NCI-H2107 (cell line): ENCODE measurements at places on chromosomes 12 and 14.
A peak's percentile ranks its signal among the peaks of the same experiment; 100 is the strongest.

DNA sequence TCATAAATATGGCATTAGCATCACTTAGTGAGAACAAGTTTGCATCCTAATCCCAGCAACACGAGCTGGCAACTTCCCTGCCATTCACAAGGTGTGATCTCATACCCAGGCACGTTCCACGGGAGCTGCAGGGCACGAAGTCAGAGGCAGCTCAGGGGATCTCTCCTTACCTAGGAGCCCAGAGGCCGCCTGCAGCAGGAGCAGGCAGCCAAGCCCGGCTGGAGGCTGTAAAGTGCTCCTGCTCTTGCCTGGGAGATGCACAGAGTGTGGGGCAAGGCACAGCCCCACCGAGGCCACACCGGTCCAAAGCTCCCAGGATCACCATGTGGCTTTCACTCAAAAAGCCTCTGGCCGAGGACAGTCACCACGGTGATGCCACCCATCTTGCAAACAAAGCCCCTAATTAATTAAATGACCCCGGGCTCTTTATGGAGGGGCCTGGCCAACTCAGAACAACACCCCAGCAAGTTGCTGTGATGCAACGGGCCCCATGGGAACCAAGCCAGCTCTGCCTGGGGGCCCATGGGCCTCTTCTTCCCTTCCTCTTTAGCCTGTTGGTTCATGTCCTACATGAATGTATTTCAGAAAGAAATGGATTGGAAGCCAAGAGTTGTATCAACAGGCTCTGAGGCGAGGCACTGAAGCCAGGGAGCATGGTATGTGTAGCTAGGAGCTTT lies 26.5 kb downstream of the NUAK1 start:
- DNase-seq = no peak

DNA sequence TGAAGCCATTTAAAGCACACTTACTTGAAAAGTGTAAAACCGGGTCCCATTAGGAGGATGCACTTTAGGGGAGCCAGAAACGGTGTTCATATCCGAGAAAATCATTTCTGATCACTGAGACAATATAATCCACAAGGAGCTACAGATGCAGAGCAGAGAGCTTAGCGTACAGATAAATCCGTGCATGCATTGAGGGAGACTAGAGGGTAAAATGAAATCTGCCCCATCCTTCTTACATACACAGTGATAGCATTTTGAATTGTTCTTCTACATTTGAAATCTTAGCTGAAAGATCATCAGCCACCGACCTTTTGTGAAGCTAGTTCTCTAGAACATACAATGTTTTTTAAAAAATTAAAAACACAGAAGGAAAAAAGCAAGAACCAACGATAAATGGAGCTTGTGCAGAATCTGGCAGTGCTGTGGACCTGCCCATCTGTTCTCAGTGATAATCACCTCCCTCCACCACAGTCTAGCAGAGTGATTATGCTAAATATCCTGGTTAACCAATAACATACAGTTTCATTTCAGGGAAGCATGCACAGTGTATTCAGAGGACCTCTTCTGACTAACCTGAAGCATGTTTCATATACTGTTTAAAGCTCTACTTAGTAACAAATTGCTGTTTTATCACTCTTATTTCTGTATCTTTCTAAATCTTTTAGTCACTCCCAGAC lies 161.1 kb downstream of the PPFIA2 start:
- peak; percentile 31 for DNase-seq

DNA sequence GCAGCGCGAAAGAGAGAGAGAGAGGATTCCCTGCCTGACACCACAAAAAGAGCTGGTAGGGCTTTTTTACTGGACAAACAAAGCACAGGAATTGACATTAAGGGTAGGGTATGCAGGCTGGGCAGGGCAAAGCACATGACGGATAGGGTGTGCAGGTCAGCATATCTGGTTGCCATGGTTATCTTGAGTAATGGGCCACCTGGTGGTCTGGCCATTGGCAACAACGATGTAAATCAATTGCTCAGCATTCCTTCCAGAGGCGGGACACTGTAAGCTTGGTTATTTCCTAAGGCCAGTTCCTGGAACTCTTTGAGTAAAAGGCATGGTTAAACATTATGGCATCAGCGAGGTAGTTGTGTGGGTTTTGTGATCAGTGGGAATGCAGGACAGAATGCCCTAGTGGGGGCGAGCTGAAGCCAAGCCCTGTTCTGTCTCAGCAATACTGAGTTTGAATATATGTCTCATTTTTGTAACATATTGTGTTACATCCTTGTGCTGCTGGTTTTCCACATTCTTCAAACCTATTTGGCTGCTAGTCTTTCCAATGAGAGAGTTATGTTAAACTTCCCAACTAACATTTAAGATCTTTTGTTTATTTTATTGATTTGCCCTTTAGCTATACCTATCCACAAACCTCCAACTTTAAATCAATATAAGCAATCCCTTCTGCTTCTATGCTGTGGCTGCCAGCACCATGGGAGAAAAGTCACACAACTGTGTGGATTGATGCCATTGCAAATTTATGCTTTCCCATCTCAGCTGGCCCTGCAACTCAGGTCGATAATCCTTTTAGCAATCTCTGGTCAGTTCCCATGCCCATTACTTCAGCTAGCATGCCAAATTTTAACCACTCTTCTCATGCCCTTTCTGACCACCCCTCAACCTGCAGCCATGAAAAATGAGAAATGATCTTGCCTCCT lies 396.7 kb upstream of the PDE3A start:
- no peak for DNase-seq

DNA sequence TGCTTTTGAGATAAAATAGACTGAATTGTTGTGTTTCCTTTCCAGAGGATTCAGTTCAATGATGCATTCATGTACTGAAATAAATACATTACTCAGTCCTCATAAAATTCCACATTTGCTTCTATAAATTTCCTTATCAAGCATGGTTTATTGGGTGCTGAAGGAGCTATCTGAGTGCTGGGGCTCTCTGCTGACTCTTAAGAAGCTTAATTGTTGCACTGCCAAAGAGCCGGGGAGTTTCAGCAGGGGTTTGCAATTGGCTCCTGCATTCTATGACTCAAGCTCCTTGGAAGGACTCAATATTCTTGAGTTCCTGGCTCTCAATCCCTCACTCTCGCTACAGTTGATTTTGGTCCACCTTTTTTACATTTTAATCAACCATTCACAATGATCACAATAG lies 69.8 kb upstream of the PYGL start:
- DNase-seq = no peak

DNA sequence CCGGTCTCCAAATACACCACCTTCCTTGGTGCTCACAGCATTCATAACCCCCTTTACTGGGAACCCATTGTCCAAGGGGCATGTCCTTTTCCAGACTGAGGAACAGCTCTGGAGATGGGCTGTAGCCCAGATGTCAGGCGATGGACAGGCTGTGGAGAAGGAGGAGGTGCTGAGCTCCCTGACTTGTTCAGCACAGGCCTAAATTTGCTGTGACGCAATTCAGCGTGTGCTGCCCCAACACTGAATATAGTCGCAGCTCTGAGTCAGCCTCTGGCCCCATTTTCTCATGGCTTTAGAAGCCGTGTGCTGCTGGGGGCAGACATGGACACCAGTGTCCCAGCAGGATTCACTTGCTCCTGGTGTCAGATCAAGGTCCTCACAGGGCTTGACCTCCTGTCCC lies 269.1 kb downstream of the EMP1 start:
- no peak for DNase-seq

GRCh38 chr12:39145175-39145999 lies 240.0 kb upstream of the CPNE8 start:
- DNase-seq = no peak

GRCh38 chr12:870378-870777 lies 79.1 kb downstream of the RAD52 start:
- no peak for DNase-seq

- DNase-seq = no peak
Measured at GRCh38 chr12:74401035-74401434, 136.6 kb upstream of the ATXN7L3B start.

- no peak for DNase-seq
Measured at GRCh38 chr14:104293851-104294627, 155.7 kb downstream of the KIF26A start.

- no peak for DNase-seq
Measured at GRCh38 chr14:69287098-69288010, 27.4 kb downstream of the GALNT16 start.

DNA sequence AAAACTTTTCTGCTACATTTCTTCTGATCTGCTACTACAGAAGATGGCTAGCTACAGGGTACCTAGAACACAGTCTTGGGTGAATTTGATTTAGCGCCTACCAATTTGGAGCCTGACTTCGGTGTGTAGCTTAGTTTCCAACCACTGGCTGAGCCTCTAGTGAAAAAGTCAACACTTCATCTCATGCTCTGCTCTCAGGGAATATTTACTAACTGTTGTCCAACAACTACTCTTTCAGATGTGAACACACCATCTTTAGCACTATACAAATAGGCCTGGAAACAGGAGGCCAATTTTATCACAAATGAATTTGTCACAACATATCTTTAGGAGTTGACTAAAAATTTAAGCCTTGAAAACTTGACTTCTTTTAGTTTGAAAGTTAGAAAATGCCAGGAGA lies 167.9 kb downstream of the NELL2 start:
- DNase-seq = no peak

DNA sequence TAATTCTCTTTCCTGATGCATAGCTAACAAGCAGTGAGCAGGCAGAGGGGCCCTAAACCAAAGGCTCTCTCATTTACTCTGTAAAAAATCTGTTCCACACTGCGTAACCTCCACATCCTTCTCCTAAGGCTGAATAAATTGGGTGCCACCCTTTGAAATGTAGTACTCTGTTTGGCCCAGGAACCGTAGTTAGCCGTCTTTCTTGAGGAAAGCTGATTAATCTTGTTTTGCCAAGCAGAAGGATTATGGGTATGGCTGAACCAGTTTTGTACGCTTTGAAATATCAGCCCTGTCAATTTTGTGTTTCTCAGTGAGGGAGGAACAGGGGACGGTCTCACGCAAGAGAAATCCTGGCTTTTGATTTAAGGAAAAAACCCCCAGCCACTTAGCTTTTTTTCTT lies 19.7 kb downstream of the EML1 start:
- DNase-seq = no peak

DNA sequence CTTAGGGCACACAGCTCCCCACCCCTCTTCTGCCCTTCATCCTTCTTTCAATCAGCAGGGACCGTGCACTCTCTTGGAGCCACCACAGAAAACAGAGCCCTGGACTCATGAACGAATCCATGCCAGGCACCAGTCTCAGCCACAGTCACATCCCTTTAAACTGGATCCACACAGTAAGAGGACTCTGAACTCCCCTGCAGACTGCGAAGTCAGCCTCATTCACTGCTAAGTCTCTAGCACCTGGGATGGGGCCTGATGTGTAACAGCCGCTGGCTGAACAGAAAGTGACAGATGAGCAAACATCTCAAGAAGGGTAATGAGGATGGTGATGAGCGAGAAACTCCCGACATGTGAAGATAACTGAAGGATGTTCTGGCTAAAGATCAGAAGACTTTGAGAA lies 45.8 kb upstream of the IQSEC3 start:
- no peak for DNase-seq

DNA sequence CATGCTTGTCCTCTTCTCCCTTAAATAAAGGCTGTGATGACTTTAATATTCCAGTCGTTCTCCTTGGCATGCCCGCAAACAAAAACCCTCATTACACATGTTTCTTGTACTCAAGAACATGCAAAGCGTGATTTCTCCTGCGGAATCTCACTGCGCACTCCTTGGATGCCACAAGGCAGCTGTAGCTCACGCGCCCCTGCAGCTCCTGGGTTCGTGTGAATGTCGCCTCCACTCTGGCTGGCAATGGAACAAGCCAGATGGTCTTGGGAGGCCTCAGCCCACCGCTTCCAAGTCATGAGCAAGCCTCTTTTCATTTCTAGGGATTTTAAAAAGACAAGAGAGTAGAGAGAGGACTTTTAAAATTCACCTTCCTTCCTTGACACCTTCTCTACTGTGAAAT lies 403.8 kb downstream of the PCNX1 start:
- DNase-seq = no peak

- DNase-seq = no peak
Measured at GRCh38 chr12:22256041-22256441, 78.5 kb downstream of the ST8SIA1 start.

- DNase-seq = no peak
Measured at GRCh38 chr14:92589213-92589852, 75.8 kb downstream of the RIN3 start.

- no peak for DNase-seq
Measured at GRCh38 chr14:90844321-90844720, 28.1 kb upstream of the TTC7B start.

- no peak for DNase-seq
Measured at GRCh38 chr14:31196839-31197492, 10.6 kb downstream of the HECTD1 start.

DNA sequence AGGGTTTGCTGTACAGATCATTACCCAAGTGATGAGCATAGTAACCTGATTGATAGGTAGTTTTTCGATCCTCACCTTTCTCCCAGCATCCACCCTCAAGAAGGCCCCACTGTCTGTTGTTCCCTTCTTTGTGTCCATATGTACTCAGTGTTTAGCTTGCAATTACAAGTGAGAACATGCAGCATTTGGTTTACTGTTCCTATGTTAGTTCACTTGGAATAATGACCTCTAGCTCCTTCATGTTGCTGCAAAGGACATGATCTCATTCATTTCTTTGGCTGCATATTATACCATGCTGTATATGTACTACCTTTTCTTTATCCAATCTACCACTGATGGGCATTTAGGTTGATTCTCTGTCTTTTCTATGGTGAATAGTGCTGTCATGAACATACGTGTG lies 181.6 kb upstream of the FOXG1 start:
- DNase-seq = no peak

DNA sequence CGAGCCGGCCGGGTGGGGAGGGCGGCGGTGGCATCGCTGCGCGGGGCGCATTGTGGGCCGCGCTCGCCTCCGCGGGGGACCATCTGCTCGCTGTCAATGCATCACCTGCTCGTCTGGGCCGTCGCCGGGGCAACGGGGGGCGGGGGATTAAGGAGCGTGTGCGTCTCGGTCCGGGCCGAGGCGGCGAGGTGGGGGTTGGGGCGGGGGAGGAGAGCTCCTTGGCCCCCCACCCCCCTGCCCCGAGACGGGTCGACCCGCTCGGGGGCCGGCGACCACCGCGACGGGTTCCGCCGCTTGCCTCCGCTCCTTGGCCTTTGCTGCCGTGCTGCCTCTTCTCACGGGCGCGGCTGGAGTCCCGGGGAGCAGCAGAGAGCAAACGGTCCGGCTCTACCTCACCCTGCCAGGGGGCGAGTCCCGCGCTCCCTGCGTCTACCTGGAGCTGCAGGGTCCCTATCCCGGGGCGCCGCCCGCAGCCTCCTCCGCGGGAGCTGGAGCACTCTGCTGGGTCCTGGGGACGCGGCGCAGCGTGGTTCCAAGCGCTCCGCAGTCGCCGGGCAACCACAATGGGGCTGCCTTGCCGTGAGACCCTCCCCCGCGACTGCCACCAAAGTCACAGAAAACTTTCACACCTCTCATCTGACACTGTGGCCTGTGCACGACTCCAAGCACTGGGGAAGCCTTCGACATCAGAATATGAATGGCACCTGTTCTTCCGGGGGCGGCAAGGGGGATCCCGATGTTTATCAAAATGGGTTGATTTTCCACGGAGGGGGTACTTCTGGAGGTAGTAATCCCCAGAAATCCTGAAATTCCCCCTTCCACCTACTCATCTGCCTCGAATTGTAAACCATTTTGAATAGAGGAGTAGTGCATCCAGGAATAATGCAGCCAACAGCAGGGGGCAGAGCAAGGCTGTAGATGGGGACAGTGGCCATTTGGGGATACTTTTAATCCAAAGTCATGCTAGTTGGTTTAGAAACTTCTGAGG lies at the start of gene C12orf42:
TSS of gene C12orf42 (minus strand) at position 500 of the 988 bp plus-strand sequence. CDS start 17,542 bp downstream, outside the sequence.
- DNase-seq = peak; percentile 84
